ENCODE measurements at places on chromosomes 4 and X. TPM values are rescaled to one million over a fixed set of nuclear protein-coding genes. Genes with fewer than 3 reads are reported as not detected.

The SLITRK4 gene
- polyA plus RNA-seq = not detected

DNA sequence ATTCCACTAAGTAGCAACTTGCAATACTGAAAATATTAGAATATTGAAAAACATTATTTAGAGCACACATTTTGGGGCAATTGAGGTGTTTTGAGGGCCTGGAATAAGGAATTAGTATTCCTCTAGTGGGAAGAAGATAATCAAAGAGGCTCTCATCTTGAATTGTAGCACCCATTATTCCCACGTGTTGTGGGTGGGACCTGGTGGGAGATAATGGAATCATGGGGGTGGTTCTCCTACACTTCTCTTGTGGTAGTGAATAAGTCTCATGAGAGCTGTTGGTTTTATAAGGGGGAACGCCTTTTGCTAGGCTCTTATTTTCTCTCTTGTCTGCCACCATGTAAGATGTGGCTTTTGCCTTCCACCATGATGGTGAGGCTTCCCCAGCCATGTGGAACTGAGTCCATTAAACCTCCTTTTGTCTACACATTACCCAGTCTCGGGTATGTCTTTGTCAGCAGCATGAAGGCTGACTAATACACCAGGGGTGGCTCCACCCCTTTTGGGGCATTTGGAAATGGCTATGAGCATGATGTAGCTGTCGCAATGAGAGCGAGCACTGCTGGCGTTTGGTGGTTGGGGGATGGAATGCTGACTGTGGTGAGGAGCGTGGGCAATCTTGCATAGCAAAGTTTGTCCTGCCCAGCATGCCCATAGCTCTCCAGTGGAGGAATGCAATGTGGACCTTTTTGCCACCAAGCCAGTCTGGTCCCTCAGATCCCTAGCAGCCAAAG is 308.2 kb downstream of the FRMPD4 start:
- no peak overlapping the region for H3K27ac ChIP-seq
- H3K36me3 ChIP-seq = no peaks in the 10 kb centered on the region

GRCh38 chrX:96987228-96987627 is 103.5 kb downstream of the RPA4 start:
- H3K36me3 ChIP-seq = no peaks in the 10 kb centered on the region
- peaks cover 6% of the 10 kb centered on the region for H3K4me1 ChIP-seq
- H3K27ac ChIP-seq = no peak overlapping the region
- no peaks in the 10 kb centered on the region for H3K27me3 ChIP-seq

GRCh38 chr4:10715696-10716095 is 31.1 kb upstream of the CLNK start:
- H3K36me3 ChIP-seq = no peaks in the 10 kb centered on the region
- no peak overlapping the region for H3K27ac ChIP-seq
- no peak overlapping the region for H3K4me3 ChIP-seq
- H3K27me3 ChIP-seq = peaks cover 2% of the 10 kb centered on the region
- no peaks in the 10 kb centered on the region for H3K4me1 ChIP-seq

DNA sequence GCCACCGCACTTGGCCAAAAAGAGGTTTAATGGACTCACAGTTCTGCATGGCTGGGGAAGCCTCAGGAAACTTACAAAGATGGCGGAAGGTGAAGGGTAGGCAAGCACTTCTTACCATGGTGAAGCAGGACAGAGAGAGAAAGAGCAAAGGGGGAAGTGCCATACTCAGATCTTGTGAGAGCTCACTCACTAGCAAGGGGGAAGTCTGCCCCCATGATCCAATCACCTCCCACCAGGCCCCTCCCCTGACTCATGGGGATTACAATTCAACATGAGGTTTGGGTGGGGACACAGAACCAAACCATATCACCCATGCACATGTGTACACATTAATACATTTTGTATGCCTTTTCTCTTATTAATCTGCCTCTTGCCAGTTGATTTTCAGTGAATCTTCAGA is 77.2 kb upstream of the HSD17B10 start:
- peaks cover 6% of the 10 kb centered on the region for H3K27me3 ChIP-seq
- no peaks in the 10 kb centered on the region for H3K36me3 ChIP-seq
- H3K27ac ChIP-seq = no peak overlapping the region
- no peak overlapping the region for H3K4me3 ChIP-seq
- no peak for DNase-seq

DNA sequence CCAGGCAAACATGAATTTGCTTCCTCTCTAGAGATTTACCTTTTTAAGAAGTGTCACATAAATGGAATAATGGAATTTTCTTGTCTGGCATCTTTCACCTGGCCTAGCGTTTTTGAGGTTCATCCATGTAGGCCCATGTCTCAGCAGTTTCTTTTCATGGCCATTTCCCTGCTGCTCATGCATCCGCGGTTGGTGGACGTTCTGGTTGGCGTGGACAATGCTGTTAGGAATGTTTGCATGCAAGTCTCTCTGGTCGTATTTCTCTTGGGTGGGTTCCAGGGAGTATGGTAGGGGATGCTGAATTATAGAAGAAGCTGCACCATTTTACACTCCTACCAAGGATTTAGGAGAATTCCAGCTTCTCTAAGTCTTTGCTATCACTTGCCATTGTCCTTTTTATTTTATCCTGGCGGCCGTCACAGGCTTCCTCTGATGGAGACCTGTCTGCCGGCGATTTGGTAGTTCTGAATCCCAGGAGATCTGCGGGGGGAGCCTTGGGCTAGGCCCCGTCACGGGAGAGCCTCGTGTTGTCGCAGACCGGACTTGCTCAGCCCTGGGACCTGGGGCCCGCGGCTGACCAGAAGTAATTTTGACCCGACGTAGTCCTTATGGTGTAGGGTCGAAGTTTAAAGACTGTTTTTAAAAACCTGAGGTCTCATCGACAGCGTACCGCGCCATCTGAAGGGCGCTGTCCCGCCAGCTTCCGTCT is 56.9 kb upstream of the TADA2B start:
- peaks cover 2% of the 10 kb centered on the region for H3K27me3 ChIP-seq
- peaks cover 60% of the 10 kb centered on the region for H3K4me1 ChIP-seq
- peak overlapping the region; percentile 96 for H3K27ac ChIP-seq

The TRO gene
- polyA plus RNA-seq = 2.4 TPM

DNA sequence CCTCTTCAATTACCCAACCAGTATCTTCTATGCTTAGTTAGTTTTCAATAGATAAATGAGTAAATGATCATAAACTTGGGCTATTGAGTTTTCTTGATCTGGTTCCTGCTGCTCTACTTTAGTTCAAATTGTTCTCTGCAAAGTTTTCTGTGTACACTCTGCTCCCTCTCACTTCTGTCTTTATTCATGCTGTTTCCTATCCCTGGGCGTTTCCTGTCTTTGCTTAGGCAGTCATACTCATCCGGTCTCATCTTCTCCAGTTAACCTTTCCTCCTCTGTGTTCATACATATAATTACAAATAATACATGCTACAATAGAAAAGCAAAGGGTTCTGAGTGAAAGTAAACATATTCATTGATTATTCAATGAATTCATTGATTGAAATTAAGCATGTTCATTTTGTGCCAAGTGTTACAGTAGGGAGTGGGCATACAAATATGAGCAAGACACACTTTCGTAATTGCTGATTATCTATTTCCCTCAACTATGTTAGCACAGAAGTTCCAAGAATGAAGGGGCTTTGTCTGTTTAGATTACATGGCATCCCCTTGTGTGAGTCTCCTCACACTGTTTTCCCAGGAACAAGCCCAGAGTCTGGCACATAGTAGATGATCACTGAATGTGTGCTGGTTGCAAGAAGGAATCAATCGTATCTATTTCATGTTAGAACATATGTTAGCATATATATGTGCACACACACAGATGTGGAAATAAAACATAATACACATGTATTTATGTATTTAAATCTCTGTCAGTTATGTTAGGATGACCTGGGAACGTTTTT is 1.1 kb downstream of the RAB39B start:
- peaks cover 31% of the 10 kb centered on the region for H3K4me1 ChIP-seq
- no peaks in the 10 kb centered on the region for H3K36me3 ChIP-seq
- DNase-seq = no peak
- H3K4me3 ChIP-seq = peak overlapping the region; percentile 70
- H3K27ac ChIP-seq = peak overlapping the region; percentile 73

GRCh38 chr4:73945674-73946449 is 36.0 kb downstream of the PF4 start:
- no peaks in the 10 kb centered on the region for H3K4me1 ChIP-seq
- H3K27ac ChIP-seq = no peak overlapping the region
- H3K4me3 ChIP-seq = no peak overlapping the region
- H3K36me3 ChIP-seq = no peaks in the 10 kb centered on the region
- DNase-seq = no peak

- H3K4me3 ChIP-seq = peak overlapping the region; percentile 34
- no peak for DNase-seq
- H3K27me3 ChIP-seq = peaks cover 15% of the 10 kb centered on the region
- no peak overlapping the region for H3K27ac ChIP-seq
- no peaks in the 10 kb centered on the region for H3K36me3 ChIP-seq
- H3K4me1 ChIP-seq = peaks cover 19% of the 10 kb centered on the region
These were observed 208.4 kb downstream of the NWD2 start for GRCh38 chr4:37452952-37453280.

DNA sequence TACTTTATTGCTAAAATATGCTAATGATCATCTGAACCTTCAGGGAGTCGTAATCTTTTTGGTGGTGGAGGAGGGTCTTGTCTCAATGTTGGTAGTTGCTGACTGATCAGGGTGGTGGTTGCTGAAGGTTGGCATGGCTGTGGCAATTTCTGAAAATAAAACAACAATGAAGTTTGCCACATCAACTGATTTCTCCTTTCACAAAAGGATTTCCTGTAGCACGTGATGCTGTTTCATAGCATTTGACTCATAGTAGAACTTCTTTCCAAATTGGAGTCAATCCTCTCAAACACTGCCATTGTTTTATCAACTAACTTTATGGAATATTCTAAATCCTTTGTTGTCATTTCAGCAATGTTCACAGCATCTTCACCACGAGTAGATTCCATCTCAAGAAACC is 19.3 kb downstream of the DDIT4L start:
- H3K4me1 ChIP-seq = peaks cover 4% of the 10 kb centered on the region
- H3K4me3 ChIP-seq = no peak overlapping the region
- no peak overlapping the region for H3K27ac ChIP-seq

DNA sequence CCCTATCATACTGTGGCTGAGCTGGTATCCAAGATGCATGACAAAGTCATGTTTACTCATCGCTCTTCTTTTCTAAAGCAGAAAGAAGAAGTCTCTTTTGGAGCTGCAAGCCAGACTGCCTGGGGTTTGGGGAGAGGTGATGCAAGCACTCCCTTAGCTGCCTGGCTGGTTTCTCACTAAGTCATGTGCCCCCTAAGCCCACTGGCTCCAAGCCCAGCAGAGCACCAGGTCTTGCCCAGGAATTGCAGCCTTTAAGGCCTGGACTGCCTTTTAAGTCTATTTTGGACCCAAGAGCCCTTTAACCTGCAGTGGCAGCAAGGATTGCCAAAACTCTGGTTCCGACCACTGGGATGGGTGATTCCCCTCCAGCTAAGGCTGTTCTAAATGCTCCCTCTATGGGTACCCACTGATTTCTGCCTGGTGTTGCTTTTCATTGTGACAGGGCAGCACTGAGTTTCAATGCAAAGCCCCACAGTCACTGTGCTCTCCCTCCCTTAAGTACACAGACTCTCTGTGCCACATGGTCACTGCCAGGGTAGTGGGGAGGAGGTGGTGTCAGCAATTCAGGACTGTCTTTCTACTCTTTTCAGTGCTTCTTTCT is 548.6 kb downstream of the TLL1 start:
- no peaks in the 10 kb centered on the region for H3K27me3 ChIP-seq
- no peaks in the 10 kb centered on the region for H3K36me3 ChIP-seq
- no peak overlapping the region for H3K27ac ChIP-seq
- H3K4me1 ChIP-seq = no peaks in the 10 kb centered on the region

DNA sequence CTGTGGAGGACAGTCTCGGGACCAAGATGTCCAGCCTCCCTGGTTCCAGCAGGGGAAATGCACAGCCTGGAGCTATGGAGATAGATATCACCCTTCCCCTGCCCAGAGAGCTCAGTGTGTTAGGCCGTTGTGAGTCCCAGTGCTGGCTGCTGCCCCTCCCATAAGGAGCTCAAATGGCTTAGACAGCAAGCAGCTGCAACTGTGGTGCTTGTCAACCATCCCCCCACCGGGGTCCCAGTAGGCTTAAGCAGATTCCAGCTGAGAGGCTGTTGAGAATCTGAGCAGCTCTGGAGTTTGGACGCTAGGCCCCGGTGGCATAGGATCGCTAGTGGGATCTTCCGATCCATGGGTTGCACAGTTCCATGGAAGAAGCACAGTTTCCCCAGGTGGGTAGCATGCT is 181.8 kb upstream of the POF1B start:
- H3K4me1 ChIP-seq = no peaks in the 10 kb centered on the region
- H3K4me3 ChIP-seq = no peak overlapping the region
- peaks cover 2% of the 10 kb centered on the region for H3K27me3 ChIP-seq
- no peak for DNase-seq
- no peaks in the 10 kb centered on the region for H3K36me3 ChIP-seq
- no peak overlapping the region for H3K27ac ChIP-seq

GRCh38 chr4:6873291-6873690 is 36.3 kb upstream of the TBC1D14 start:
- peaks cover 16% of the 10 kb centered on the region for H3K36me3 ChIP-seq
- H3K27ac ChIP-seq = peak overlapping the region; percentile 43
- peaks cover 2% of the 10 kb centered on the region for H3K27me3 ChIP-seq
- peaks cover 17% of the 10 kb centered on the region for H3K4me1 ChIP-seq
- no peak overlapping the region for H3K4me3 ChIP-seq
